Esophagus muscularis mucosa (tissue), 4 donors: ENCODE measurements at places on chromosomes 7 and 10. TPM values are rescaled to one million over a fixed set of nuclear protein-coding genes. Genes with fewer than 3 reads are reported as not detected.

PRR15 gene
- 0.42 TPM for total RNA-seq

DNAH11 gene
- 16.6 TPM for total RNA-seq

SFRP5 gene
- total RNA-seq = 37.9 TPM

MUC12 gene
- total RNA-seq = 2.5 TPM

NKX6-2 gene
- not detected for total RNA-seq

GRCh38 chr7:33673029-33673700 is 232.2 kb upstream of the BMPER start:
- H3K36me3 ChIP-seq = no peaks in the 10 kb centered on the region
- H3K27ac ChIP-seq = no peak overlapping the region
- no peaks in the 10 kb centered on the region for H3K4me1 ChIP-seq
- no peak for DNase-seq
- H3K4me3 ChIP-seq = no peak overlapping the region

- no peak overlapping the region for H3K4me3 ChIP-seq
- no peaks in the 10 kb centered on the region for H3K27me3 ChIP-seq
- no peaks in the 10 kb centered on the region for H3K36me3 ChIP-seq
- no peaks in the 10 kb centered on the region for H3K4me1 ChIP-seq
These were observed 201.9 kb downstream of the MYOF start for GRCh38 chr10:93280121-93280698.

GRCh38 chr7:27513885-27514284 is 148.8 kb downstream of the HIBADH start:
- no peak overlapping the region for H3K27ac ChIP-seq
- no peaks in the 10 kb centered on the region for H3K27me3 ChIP-seq
- no peaks in the 10 kb centered on the region for H3K36me3 ChIP-seq
- no peak overlapping the region for H3K4me3 ChIP-seq

- no peaks in the 10 kb centered on the region for H3K36me3 ChIP-seq
- DNase-seq = no peak
- H3K4me1 ChIP-seq = no peaks in the 10 kb centered on the region
- H3K27ac ChIP-seq = no peak overlapping the region
These were observed 992.2 kb downstream of the PCDH15 start for GRCh38 chr10:53808677-53809372.

- no peaks in the 10 kb centered on the region for H3K27me3 ChIP-seq
- no peaks in the 10 kb centered on the region for H3K36me3 ChIP-seq
- H3K27ac ChIP-seq = no peak overlapping the region
- H3K4me1 ChIP-seq = no peaks in the 10 kb centered on the region
- H3K4me3 ChIP-seq = no peak overlapping the region
These were observed 69.7 kb upstream of the PPP1R3C start for GRCh38 chr10:91702620-91703019.
